ENCODE measurements at places on chromosomes 3 and 15. TPM values are rescaled to one million over a fixed set of nuclear protein-coding genes. Genes with fewer than 3 reads are reported as not detected.

Gene ISLR2
- not detected for total RNA-seq

Gene SERINC4
- total RNA-seq = not detected

Gene CHRD
- total RNA-seq = 19.5 TPM

Gene CFAP100
- not detected for total RNA-seq

Gene WDR82
- total RNA-seq = 66.2 TPM

Gene CHRM5
- not detected for total RNA-seq

Gene MST1R
- 7.7 TPM for total RNA-seq

Gene SNX4
- 26.4 TPM for total RNA-seq

Gene A4GNT
- not detected for total RNA-seq

Gene NBEAL2
- 39.7 TPM for total RNA-seq

Gene ARNT2
- 22.9 TPM for total RNA-seq

Gene XCR1
- not detected for total RNA-seq

Gene SLC35G2
- 6.9 TPM for total RNA-seq

Gene SSUH2
- total RNA-seq = 0.14 TPM

Gene NUP210
- 3.7 TPM for total RNA-seq

Gene MCF2L2
- total RNA-seq = 1.5 TPM

Gene GATM
- total RNA-seq = 27.6 TPM

Gene B4GALT4
- 19.6 TPM for total RNA-seq

Gene CCDC71
- 28.8 TPM for total RNA-seq

Gene CFAP161
- 1.1 TPM for total RNA-seq

Gene NR2E3
- total RNA-seq = 0.27 TPM

Gene TMEM212
- not detected for total RNA-seq

Gene TMC3
- total RNA-seq = not detected

Gene FBXL22
- total RNA-seq = 62.1 TPM

Gene GUCA1C
- not detected for total RNA-seq

Gene GHSR
- total RNA-seq = not detected

Gene CP
- total RNA-seq = 58.1 TPM

Gene GOLGA6L10
- total RNA-seq = 0.42 TPM

Gene CD276
- 47.4 TPM for total RNA-seq

Gene COL6A5
- not detected for total RNA-seq

Gene ARID3B
- 8.9 TPM for total RNA-seq

Gene SPATA12
- total RNA-seq = not detected

Gene CIDEC
- 2.0 TPM for total RNA-seq

Gene KLHL6
- 6.6 TPM for total RNA-seq

Gene AHSG
- not detected for total RNA-seq

Gene IQCB1
- 28.4 TPM for total RNA-seq

Gene PTH1R
- 5.6 TPM for total RNA-seq

Gene ZNF774
- total RNA-seq = 1.6 TPM

Gene GCNT3
- not detected for total RNA-seq

Gene SQOR
- total RNA-seq = 65.1 TPM
